ENCODE measurements at places on chromosomes 11 and 22. TPM values are rescaled to one million over a fixed set of nuclear protein-coding genes. Genes with fewer than 3 reads are reported as not detected.

Gene SORL1
- total RNA-seq = 67.2 TPM

DNA sequence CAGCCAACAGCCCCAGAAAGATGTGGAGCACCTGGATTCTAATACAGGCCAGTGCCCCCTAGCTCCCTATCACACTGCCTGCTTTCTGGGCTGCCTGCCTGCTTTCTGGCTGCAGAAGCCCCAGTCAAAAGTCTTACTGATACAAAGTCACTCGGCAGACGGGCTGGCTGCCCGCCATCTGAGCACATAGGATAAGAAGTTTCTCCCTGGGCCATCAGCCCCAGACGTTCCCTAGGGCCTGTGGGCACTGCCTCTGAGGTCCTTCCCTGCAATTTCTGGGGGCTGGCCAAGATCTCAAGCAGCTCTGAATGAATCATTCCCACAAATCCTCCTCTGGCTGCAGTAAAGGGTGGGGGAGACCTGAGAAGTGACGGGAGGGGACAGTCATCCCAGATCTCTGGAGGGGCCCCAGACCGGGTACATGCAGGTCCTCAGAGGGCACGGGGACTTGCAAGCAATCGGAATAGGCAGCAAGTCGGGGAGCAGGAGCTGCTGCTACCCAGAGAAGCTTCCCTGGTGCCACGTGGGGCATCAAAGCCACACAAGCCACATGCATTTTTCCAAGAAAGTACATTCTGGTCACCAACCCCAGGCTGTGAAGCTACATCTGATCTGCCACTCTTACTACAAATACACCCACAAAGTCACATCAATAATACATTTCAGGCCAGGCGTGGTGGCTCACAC is 4.7 kb downstream of the TPST2 start:
- DNase-seq = no peak

DNA sequence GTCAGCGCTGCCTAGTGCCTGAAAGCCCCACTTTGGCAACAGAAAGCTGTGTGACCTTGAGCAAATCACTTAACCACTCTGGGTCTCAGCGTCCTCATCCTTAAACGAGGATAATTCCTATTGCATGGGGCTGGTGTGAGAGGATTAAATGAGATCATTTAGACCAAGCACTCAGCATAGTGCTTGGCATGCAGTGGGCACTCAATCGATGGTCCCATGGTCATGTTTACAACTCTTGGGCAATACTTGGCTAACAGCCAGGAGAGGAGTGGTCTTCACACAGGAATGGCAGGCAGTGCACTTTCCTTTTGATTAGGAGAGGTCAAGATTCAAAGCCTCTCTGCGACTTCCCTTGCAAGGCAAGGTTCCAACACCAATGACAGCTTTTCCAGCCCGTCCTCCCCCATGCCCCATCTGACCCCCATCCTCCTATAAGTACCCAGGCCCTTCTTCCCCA is 14.1 kb downstream of the TNKS1BP1 start:
- DNase-seq = no peak

DNA sequence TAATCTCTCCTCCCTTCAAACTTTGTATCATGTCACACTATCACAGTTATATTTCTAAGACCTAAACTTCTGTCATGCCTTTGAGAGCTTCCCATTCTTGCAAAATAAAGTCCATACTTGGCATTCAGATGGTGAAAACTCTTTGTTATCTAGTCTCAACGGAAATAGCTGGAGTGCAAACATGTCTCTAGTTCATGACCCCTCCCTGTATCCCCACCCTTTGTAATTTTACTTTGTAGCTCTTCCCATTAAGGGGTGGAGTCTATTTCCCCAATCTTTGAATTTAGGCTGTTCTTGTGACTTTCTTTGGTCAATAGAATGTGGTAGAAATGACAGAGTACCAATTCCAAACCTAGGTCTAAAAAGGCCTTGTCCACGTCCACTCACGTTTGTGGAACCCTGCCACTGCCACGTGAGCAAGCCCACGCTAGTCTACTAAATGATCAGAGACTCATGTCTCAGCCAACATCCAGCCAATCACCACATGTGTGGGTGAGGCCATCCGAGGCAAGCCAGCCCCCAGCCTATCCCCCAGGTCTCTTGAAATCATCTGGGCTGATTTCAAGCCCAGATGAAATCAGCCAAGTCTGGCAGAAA is 23.4 kb downstream of the SLN start:
- no peak for DNase-seq

DNA sequence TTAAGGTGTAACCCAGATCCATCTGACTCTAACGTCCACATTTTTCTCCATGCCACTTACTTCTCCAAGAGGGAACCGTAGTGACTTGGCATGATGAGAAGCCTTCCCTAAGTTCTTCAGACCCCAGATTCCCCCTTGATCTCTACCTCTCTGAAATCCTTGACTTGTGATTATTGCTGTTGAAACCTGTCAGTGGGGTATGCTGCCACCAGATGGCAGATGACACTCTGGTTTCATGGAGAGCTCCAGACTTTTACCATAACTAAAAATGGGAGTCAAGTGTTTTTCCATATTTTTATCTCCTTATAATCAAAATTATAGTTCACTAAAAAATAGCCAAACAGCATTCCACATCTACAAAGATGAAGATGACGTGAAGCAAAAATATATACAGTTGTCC is 504.2 kb downstream of the SOX6 start:
- no peak for DNase-seq

- no peak for DNase-seq
Observed at GRCh38 chr11:76270389-76270788, 64.1 kb upstream of the WNT11 start.

GRCh38 chr11:69297787-69298266 is 3.9 kb downstream of the MYEOV start:
- peak; percentile 25 for DNase-seq

- no peak for DNase-seq
Observed at GRCh38 chr11:59261150-59261549, 48.4 kb upstream of the MPEG1 start.

- no peak for DNase-seq
Observed at GRCh38 chr11:120240866-120241265, 926 bp downstream of the POU2F3 start.

GRCh38 chr11:57386178-57386940 is 4.1 kb downstream of the PRG2 start:
- DNase-seq = no peak

DNA sequence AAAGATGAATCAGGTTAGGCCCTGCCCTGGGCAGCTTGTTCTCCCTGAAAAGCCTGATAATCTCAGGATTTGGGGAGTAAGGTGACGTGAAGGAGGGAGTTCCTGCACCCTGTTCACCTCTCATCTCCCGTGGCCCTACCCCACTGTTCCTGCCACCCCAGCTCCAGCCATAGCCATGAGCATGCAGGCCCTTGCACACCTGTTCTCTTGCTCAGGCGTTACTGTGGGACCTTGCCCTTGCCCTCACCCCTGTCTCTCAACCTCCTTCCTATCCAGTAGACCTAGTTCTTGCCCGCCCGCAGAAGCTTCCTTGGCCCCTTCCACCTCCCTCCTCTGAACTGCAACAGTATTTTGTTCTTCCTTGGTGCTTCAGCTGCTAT is 15.0 kb downstream of the TSKU start:
- DNase-seq = no peak

DNA sequence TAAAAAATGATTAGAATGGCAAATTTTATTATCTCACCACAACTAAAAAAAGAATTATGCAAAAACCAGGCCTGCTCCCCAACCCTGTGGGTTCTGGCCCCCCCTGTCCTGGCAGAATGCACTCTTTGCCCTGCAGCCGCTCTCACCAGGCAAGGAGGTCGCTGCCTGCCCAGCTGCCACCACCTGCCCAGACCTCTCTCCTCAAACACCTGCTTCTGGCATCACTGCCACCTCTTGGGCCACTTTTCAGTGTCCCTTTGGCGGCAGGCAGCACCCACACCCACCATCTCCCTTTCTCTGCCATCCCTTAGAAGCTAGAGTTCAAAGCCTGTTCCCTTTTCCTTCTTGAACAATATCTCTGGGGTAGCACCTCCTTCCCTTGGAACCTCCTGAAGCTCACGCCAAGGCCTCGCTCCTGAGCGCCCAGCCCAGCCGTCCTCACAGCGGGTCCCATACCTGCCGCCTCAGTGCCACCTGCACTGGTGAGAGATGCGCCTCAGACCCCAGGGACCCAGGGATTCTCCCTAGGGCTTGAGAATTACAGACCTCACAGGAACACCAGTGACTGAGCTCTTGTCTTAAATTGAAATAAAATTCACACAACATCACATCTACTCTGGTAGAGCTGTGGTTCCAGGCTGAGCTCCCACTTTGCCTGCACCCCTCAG is 44.6 kb downstream of the SGSM3 start:
- DNase-seq = no peak

DNA sequence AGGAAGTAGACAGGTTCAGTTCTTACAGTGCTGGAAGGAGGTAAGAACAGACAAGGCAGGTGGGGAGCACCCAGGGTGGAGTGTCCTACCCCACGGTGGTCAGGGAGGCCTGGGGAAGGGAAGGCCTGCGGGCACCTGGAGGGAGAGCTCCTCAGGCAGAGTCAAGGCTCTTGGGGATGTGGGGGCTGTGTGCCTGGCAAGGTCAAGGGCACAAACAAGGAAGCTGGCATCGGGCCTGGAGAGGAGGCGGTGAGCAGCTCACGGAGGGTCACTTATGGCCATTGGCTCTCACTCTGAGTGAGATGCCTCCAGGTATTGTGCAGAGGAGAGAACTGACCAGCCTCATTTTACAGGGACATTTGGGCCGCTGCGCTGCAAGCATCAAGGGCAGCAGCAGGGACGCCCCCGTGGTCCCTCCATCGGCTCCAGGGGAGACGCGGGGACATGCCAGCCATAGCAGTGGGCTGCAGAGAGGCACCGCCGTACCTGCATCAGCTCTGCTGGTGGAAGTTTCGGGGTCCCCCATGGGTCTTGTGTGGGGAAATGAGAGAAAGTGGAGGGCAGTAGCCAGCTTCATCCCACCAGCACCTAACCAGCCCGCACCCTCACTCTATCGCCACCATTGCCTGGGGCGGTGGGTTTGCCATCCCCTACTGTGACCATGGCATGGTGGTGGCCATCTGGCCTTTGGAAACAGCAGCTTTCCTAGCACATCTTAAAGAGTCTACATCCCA is 37.5 kb upstream of the RTL6 start:
- DNase-seq = no peak

Measured in activated naive CD4-positive, alpha-beta T cell treated with anti-CD3 and anti-CD28 coated beads for 36 hours (primary cell).